Vagina (tissue), 2 donors: ENCODE measurements at places on chromosomes 7 and 10. TPM values are rescaled to one million over a fixed set of nuclear protein-coding genes. Genes with fewer than 3 reads are reported as not detected.

GRCh38 chr7:70390251-70390650, 741.7 kb upstream of the GALNT17 start:
- H3K27me3 ChIP-seq: no peaks in the 10 kb centered on the region
- DNase-seq: no peak
- no peaks in the 10 kb centered on the region for H3K36me3 ChIP-seq
- H3K4me3 ChIP-seq: no peak overlapping the region
- H3K27ac ChIP-seq: no peak overlapping the region

DNA sequence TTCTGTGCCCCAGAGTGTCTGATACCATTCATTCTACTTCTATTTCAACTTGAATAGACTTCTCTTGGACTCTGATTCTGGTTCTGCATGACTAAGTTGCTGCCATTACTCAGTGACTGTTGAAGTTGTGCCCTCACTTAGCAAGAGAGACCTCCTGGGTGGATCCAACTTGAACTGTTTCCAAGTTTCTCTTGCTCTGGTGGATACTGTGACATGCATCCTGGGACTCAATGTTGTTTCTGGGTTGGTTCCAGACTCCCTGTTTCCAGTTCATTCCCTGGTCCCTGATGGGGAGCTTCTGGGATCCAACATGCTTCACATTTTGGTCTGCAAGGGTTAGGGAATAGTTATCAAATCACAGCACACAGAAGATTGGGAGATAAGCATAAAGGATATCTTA, 26.2 kb upstream of the PRPF18 start:
- no peaks in the 10 kb centered on the region for H3K4me1 ChIP-seq
- H3K36me3 ChIP-seq: no peaks in the 10 kb centered on the region
- H3K4me3 ChIP-seq: no peak overlapping the region
- DNase-seq: no peak
- no peak overlapping the region for H3K27ac ChIP-seq
- no peaks in the 10 kb centered on the region for H3K27me3 ChIP-seq

DNA sequence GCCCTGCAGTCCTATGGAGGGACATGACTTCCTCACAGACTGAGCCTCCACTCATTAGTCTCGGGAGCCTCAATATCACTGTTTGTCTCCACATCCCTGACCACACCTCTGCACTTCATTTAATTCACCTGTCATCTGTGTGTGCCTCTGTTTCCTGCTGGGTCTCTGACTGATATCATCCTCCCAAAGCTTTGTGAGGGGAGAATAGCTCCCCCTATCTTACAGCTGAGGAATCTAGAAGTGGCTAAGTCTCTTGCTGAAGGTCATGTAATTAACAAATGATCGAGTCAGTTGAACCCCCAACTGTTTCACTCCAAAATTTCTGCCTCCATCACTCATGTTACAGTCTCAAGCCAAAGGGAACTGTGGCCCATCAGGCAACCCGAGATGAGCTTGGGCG, 5.5 kb upstream of the CPXM2 start:
- H3K27ac ChIP-seq: no peak overlapping the region
- H3K36me3 ChIP-seq: no peaks in the 10 kb centered on the region
- DNase-seq: no peak

The ADARB2 gene
- 3.4 TPM for total RNA-seq

The C10orf67 gene
- total RNA-seq: not detected

GRCh38 chr7:43112459-43112940, at the start of gene HECW1:
Gene HECW1, plus strand, starts transcription at chr7:43112647. Its CDS starts 131,259 bp downstream, at chr7:43243906.
- no peak within 1 kb of the TSS for H3K27ac ChIP-seq
- peaks cover 10% of the 10 kb centered on the region for H3K27me3 ChIP-seq
- no peak for DNase-seq
- H3K36me3 ChIP-seq: no peaks in the 10 kb centered on the region
- H3K4me3 ChIP-seq: peak within 1 kb of the TSS; percentile 27

DNA sequence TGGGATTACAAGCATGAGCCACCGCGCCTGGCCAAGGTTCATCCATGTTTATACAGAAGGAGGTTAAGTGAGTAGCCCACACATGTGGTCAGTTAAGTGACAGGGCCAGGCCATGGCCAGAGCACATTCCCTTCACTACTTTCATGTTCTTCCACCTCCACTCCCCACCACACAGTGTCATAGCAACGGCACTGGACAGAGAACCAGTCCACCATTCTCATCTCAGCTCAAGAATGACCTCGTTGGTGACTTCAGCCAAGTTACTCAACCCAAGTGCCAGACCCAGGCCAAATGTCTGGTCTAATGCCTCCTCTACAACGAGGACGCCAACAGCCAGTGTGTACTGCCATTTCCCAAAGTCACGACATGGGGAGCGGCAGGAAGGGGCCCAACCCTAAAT, 62.4 kb downstream of the INHBA start:
- no peaks in the 10 kb centered on the region for H3K27me3 ChIP-seq
- H3K4me1 ChIP-seq: no peaks in the 10 kb centered on the region
- H3K36me3 ChIP-seq: no peaks in the 10 kb centered on the region
- H3K4me3 ChIP-seq: no peak overlapping the region
- no peak for DNase-seq

DNA sequence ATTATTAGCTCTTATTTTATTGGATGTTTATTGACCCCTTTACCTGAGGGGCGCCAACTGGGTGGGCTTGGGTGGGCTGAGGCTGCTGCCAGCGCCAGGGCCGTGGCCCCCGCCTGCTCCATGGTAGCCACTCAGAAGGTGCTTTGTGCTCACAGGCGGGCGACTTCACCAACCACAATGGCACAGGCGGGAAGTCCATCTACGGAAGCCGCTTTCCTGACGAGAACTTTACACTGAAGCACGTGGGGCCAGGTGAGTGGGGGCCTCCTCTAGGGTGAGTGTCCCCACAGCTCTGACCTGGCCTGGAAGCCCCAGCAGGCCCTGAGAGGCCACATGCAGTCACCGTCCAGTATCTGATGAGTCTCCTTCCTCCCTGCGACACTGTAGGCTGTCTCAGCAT, 4.1 kb downstream of the PPIF start:
- H3K36me3 ChIP-seq: no peaks in the 10 kb centered on the region
- DNase-seq: peak; percentile 79
- no peak overlapping the region for H3K27ac ChIP-seq

The GIMAP7 gene
- 16.0 TPM for total RNA-seq

GRCh38 chr7:142057101-142057500, 54.4 kb upstream of the MGAM2 start:
- no peaks in the 10 kb centered on the region for H3K27me3 ChIP-seq
- H3K4me1 ChIP-seq: no peaks in the 10 kb centered on the region
- no peak overlapping the region for H3K27ac ChIP-seq
- DNase-seq: no peak

GRCh38 chr10:88416801-88417200, 166.3 kb downstream of the RNLS start:
- H3K4me1 ChIP-seq: no peaks in the 10 kb centered on the region
- DNase-seq: no peak
- no peak overlapping the region for H3K27ac ChIP-seq
- no peaks in the 10 kb centered on the region for H3K36me3 ChIP-seq
- no peak overlapping the region for H3K4me3 ChIP-seq
